ENCODE measurements at places on chromosomes 2 and 18. TPM values are rescaled to one million over a fixed set of nuclear protein-coding genes. Genes with fewer than 3 reads are reported as not detected.
A peak's percentile ranks its signal among the peaks of the same experiment; 100 is the strongest.

Gene INPP5D
- total RNA-seq: 141 TPM

GRCh38 chr2:117931266-117931665 lies 82.6 kb downstream of the CCDC93 start:
- DNase-seq: no peak

Gene IL1B
- total RNA-seq: 5.6 TPM

DNA sequence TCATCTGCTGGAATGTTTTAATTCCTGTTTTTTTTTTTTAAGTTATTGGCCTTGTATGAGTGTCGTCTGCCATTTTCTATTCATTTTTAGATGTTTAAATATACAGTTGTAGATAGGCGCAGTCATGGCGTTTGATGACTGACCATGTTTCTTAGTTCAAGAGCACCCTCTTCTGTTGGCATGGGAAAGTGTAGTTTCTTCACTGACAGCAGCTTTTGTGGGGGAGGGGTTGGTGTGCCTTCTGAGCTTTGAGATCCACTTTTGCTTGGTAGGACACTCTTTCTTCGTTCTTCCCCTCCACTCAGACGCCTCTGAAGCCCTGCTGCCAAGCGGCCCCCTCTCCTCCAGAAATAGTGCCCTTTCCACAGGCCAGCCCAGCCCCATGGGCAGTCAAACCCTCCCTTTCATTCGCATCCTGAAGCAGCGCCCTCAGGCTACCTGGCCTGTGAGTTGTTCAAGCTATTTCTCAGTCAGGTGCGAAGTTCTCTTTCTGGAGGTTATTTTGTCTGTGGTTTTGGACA lies 492.0 kb downstream of the TNS1 start:
- DNase-seq: peak; percentile 66

GRCh38 chr2:216090369-216090786 lies 8.7 kb downstream of the TMEM169 start:
- no peak for DNase-seq

GRCh38 chr2:230453006-230453405 lies 37.0 kb downstream of the SP100 start:
- DNase-seq: no peak

DNA sequence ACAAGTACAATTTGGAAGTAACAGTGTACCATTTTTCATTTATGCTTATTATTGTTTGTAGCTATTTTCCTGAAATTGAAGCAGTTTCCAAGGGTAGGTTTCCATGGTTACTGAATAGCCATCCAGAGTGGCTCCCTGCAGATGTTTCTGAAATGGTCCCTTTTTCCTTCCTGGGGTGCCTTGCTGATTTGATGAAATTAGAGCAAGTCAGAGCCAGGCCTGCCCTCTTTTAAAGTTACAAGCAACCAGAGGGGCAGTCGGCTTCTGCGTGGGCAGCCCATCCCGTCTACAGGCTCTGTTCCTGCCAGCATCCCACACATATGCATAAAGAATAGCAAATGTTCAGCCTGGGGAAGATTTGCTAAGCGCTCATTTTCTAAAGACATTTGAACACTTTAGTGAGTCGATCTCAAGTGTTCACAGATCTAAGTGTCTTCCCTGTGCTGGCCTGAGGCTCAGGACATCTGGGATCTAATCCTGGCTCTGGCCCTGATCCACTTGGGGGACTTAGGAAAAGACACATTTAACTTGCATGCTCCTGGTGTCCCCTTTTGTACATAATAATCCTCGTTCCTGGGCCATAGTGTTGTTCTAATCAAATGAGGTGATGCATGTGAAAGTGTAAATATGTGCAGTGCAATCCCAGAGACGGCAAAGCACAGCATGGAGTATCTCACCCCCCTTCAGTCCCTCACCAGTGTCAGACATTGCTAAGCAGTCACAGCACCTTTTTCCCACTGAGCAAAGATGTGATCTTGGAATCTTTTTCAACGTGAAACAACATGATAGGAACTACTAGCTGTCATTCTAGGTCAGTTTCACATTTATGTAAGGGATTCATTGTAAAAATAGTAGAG lies 92.2 kb downstream of the STPG4 start:
- no peak for DNase-seq

- DNase-seq: no peak
These were observed 154.4 kb upstream of the ACAA2 start for GRCh38 chr18:49967636-49968313.

DNA sequence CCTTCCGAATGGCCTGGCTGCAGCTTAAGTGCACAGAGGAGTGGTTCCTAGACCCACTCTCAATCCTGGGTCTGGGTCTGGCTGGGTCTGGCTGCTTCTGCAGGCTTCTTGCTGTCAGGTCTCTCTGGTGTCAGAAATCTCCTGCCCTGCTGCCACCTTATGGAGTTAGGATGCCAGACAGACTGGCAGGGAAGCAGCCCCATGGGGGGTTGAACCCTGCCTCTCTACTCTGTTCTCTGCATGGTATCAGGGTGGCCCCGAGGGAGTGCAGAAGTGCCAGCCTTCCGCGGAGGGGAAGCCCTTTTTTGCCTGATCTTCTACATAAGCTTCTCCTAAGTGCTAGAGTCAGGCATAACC lies 89.4 kb downstream of the ZCCHC2 start:
- DNase-seq: no peak

DNA sequence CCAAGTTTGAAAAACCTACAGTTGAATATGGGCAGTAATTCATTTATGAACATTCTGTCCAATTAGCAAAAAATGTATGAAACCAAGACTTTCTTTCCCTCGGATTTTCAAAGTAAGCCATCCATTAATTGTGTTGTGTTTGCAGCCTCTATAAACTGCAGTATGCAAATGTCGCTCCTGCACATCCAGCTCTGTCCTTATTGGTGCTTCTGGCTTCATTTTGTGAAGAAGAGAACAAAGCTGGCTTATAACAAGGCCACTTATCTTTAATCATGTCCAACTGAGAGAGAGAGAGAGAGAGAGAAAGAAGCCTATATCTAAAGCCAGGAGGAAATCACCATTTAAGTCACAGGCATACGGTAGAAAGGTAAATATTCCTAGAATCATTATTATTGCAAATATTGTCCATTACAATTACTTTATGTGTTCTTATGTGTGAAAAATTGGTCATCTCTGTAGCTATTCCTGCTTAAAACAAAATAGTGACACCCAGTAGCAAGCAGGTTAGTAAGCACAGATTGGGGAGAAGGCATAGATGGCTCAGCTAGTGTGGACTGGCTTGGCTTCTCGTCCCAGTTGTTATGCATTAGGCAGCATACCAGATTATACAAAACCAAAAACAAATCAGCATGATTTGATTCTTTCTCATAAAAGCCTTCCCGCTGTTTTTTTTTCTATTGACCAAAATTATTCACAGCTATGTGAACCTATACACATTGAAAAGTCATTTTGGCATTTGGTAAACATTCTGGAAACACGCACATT lies 726.4 kb upstream of the SOX11 start:
- DNase-seq: no peak

GRCh38 chr2:129870685-129871241 lies 108.7 kb upstream of the RAB6C start:
- DNase-seq: no peak

GRCh38 chr18:21459706-21460286 lies 140.7 kb downstream of the ESCO1 start:
- DNase-seq: no peak

Gene LBX2
- not detected for total RNA-seq

- DNase-seq: no peak
These were observed 544.3 kb downstream of the ZNF804A start for GRCh38 chr2:185142677-185143076.

Gene OR6B2
- not detected for total RNA-seq

- no peak for DNase-seq
These were observed 193.7 kb downstream of the ARHGAP28 start for GRCh38 chr18:6923220-6923619.

Gene ANKAR
- 8.0 TPM for total RNA-seq

Gene SLC8A1
- 0.59 TPM for total RNA-seq

Measured in CD4-positive, alpha-beta T cell (primary cell).